RKO (cell line): ENCODE measurements at places on chromosomes 1 and 21.

DNA sequence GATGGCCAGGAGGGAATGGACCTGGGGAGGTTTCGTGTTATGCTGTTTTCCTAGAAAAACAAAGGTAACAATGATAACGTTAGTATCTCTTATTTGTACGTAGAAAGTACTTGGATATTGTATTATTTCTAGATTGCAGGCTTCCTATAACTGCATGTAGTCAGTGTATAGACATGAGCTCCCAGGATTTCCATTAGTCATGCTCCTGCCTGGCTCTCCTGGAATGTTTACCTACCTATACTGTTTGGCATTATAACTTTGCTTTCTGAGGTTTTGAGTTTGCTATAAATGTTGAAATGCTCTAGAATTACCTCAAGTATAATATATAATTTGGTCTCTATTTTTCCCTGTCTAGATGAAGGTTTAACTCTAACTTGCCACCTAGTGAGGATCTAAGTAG lies 66.1 kb downstream of the TTC3 start:
- DNase-seq = no peak

- no peak for DNase-seq
Observed at GRCh38 chr1:195188821-195189220, 1419.4 kb downstream of the KCNT2 start.

DNA sequence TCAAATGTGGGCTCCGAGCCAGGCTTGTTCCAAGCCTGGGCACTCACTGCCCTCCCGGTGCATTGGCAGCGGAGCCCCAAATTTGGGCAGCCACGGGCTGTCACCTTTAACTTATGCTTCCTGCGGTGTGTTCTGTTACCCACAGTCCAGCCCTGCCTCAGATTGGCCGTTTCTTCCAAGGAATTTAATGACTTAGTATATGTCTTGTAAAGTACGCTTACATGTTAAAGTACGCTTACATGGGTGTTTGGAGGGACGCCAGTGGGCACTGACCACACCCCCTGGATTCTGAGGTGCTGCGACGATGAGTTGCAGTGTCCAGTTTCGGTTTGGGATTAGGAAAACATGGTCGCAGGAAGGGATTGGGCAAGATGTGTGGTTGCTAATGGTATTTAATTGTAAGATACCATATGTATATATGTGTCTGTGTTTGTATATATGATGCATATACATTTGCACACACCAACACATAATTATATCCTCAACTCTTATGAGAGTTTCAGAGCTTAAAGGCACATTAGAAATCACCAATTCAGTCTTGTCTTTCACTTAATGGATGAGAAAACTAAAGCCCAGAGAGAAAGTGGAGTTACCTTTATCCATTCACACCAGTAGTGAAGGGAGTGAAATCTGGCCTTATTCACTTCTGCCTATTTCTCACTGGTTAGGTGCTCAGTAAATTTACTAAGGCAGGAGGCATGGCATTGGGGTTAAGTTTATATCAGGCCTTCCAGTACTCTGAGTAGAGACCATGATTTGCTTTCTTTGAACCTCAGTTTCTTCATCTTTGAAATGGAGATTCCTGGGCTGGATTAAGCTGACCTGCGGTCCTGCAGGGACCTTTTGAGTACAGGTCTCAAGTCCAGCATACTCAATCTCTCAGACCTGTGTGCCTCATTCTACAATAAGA lies 1.0 kb downstream of the SMYD2 start:
- DNase-seq = peak; percentile 85

DNA sequence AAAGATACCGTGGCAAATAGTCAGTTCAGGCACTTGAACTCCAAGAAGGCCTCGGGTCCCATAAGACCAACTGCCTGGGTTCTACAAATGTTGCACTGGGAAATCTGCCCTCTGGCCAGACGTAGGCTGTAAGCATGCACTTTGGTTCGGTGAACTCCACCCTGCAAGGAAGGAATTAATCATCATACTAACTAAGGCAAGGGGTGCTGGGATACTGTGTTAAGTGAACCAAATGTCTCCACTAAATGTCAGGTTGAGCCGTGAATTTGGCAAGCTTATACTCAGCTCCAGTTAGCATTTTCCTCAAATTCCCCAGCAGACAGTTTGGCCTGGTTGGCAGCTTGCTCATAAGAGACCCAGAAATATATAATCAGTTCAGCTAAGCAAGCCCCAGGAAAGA lies 385.9 kb downstream of the GPATCH2 start:
- DNase-seq = no peak

DNA sequence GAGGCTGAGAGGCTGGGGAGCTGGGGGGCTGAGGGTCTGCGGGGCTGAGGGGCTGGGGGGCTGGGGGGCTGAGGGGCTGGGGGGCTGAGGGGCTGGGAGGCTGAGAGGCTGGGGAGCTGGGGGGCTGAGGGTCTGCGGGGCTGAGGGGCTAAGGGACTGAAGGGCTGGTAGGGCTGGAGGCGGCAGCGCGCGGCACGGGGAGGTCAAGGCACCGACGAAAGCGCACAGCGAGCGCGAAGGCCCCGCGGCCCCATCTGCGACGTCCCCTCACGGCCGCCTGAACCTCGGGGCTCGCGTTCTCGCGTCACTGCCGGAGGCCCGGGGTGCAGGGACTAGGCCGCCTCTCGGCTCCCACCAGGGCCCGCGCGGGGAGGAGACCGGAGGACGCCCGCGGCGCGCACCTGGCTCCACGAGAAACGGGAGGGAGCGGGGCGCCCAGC lies 356 bp downstream of the INTS11 start:
- DNase-seq = peak; percentile 54

- peak; percentile 40 for DNase-seq
Observed at GRCh38 chr1:155127105-155127966, at the start of gene EFNA1. Gene EFNA1, plus strand, starts transcription at chr1:155127876. Its CDS starts 102 bp downstream, at chr1:155127978.
